ENCODE measurements at places on chromosomes 4 and X.

DNA sequence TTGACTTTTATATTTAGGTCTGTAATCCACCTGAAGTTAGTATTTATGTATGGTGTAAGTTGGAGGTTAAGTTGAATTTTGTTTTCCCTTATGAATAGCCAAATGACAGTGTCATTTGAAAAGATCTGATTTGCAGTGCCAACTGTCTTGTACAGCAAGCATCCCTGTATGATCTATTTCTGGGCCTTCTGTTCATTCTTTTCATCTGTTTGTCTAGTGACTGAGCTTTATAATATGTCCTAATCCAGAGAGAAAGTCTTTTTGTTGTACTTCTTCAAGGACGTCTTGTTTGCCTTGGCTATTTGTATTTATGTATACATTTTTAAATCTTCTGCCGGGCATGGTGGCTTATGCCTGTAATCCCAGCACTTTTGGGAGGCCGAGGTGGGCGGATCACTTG, 39.6 kb downstream of the CDKL5 start:
- DNase-seq = no peak

DNA sequence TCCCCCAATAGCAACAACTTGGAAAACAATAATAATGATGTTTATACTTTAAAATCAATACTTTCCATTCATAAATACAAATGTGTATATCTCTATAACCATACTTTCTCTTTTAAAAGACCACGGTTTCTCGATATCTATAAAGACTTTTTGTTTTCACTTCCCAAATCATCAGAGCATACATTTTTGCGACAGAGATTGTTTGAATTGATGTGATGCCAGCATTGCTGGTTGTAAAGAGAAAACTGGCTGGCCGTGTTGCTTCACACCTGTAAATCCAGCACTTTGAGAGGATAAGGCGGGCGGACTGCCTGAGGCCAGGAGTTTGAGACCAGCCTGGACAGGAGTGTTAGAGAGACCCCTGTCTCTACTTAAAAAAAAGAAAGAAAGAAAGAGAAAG, 77.6 kb upstream of the ZNF518B start:
- DNase-seq = no peak

DNA sequence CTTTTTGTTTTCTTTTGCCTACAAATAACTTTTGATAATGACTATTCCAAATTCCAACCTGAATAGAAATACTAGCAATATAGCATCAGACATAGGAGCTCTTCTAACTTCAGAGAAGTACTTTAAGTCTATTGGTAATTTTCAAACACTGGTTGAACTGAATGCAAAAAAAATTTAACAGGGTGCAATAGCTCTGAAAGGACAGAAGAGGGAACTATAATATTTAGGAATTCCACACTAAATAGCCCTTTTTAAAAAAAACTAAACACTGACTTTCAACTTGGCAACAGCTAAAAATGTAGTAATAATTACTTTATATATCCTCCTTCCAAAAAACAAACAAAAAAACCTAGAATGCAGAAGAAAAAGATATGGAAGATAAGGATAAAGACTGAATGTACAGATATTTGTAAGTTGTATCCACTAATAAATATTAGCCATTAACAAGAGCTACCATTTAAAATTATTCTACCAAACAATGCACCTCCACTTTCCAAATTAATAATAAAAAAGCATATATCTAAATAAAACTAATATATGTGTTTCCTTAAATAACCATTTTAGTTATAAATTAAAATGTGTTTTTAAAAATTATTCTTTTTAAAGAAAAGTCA, 81.4 kb downstream of the FBXW7 start:
- no peak for DNase-seq

DNA sequence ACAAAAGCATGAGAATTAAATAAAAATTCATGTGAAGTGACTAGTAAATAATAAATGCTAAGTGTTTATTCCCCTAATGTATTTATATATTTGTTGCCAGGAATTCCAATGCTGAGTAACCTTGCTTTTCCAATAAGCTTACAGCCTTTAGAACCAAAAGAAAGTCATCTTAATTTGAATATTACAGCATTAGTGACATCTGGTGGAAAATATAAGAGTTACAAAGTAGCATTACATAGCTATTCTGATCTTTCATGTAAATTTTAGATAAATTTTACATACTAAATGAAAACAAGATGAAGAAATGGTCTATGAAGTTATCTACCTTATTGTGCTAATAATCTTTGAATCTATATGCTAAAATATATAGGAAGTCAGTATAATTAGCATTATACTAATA, 10.4 kb downstream of the MAD2L1 start:
- DNase-seq = no peak

- DNase-seq = no peak
These were observed 265.3 kb downstream of the FRMPD4 start for GRCh38 chrX:12403474-12404082.

DNA sequence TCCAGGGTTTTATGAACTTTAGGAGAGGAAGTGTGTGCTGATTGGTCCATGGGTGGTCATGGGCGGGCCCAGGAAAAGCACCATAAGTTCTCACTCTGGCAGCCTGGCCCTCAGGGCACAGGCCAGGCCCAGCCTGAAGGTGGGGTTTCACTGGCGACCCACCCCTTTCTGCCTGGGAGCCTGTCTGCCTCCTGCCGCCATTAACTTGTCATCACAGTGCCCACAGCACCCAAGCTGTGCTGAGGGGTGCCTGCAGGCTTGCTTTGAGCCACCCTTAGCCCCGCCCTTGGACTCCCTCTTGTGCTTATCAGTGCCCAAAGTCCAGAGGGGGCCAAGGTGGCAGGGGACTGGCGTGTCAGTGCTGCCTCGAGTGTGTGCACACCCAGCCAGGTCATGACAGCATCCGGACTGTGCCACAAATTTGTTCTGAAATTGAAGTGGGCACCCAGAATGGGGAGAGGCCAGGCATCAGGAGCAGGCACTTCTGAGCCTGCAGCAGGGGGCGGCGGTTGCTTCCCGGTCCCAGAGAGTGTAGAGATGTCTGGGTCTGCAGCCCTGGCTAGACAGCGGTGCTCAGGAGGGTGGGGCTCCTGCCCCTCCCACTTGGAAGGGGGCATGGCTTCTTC, 455.6 kb downstream of the TMA16 start:
- no peak for DNase-seq

- no peak for DNase-seq
These were observed 101.5 kb upstream of the AFAP1 start for GRCh38 chr4:8041172-8041571.

GRCh38 chrX:102975016-102975415, 37.9 kb downstream of the RAB40AL start:
- no peak for DNase-seq

GRCh38 chr4:185820146-185821028, 8.4 kb upstream of the SORBS2 start:
- no peak for DNase-seq

GRCh38 chr4:13615161-13615560, 12.4 kb downstream of the BOD1L1 start:
- no peak for DNase-seq
